ENCODE measurements at places on chromosomes 1 and 21.
A peak's percentile ranks its signal among the peaks of the same experiment; 100 is the strongest.

DNA sequence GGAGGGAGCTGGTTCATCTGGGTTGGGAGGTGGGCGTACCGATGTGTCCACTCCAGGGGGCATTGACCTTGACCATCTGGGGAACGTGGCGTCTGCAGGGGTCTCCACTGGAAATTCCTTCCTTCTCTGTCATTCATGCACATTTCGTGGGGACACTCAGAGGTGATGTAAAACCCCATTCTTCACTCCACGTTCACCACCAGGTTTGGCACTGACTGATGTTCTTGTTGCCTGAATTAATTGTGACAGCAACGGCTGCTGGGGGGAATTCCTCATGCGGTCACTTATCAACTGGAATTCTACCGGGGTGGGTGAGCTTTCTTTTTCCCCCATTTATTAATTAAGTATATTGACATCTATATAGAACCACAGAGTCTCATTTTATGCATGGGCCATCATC is 18.1 kb upstream of the POFUT2 start:
- DNase-seq, result no peak

DNA sequence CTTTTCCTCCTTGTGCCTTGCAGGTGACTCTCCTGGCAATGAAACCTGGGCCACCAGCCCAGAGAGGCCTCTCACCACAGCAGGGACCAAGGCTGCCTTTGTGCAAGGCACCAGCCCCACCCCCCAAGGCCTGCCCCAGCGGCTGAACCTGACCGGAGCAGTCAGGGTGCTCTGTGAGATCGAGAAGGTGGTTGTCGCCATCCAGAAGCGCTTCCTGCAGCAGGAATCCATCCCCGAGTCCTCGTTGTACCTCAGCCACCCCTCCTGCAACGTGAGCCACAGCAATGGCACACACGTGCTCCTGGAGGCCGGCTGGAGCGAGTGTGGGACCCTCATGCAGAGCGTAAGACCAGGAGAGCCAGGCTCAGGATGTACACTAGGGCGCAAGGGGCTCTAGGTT is 51.7 kb downstream of the UMODL1 start:
- peak; percentile 67 for DNase-seq

GRCh38 chr1:84726593-84727499 is 36.6 kb upstream of the SSX2IP start:
- DNase-seq, result no peak

DNA sequence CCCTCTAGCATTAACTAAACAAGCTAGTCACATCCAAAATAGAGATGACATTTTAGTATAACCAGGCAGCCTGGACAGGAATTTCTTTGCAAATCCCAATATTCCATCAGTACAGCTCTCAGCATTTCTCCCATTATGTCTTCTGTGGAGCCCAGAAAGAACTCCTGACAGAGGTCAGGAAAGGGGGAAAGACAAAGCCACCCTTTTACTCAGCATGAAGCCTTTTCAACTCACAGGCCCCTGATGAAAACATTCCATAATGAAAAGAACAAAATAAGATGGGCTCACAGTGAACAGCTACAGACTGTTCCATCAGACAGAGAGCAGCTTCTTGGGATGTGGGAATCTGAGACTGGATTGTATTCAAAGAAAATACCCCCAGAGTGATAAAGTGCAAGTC is 80.6 kb downstream of the TEX35 start:
- no peak for DNase-seq

GRCh38 chr1:90387805-90388204 is 329.3 kb downstream of the BARHL2 start:
- DNase-seq, result no peak

DNA sequence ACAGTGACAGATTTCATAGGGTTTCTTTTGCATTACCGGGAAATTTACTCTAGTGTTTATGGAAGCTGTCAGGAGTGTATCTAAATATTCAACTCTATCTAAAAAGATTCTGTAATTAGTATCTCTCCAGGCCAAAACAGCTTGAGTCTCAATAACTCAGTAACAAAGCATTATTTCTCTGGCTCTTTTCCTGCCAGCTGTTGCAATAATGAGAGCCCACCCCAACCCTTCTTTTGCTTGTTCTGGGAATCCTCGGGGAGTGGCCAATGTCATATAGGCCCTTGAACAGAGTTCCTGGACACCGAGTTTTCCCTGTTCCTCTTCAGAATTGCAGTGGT is 120.1 kb upstream of the SGIP1 start:
- no peak for DNase-seq

- DNase-seq, result no peak
Measured at GRCh38 chr1:49356594-49356993, 579.9 kb upstream of the BEND5 start.

DNA sequence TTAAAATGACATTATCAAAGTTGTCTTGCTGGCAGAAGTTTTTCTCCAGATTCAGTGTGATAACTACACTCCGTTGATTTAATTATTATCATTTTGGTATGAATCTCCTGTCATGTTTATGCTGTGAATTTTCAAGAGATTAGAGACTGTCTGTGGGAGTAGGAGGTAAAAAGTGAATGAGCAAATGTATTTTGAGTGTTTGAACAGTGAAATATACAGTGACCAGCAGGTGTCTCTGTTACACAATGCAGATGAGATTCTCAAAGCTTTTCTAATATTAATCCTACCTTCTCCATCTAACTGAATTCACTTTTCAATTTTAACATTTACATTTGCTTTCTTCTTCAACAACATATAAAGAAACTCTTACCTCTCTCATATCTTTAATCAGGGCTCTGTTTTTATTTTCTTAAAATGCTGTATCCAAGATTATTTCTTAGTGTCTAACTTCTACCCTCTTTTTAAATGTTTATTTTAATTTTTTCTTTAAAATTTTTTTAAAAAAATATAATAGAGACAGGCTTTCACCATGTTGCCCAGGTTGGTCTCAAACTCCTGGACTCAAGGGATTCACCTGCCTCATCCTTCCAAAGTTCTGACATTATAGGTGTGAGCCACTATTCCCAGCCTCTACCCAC is 20.9 kb upstream of the HSPA13 start:
- peak; percentile 26 for DNase-seq

- no peak for DNase-seq
Measured at GRCh38 chr1:2777424-2778219, 23.9 kb downstream of the TTC34 start.

GRCh38 chr1:95340061-95340460 is 106.1 kb downstream of the RWDD3 start:
- no peak for DNase-seq

GRCh38 chr1:154753426-154753825 is 116.7 kb downstream of the KCNN3 start:
- DNase-seq, result no peak

- DNase-seq, result no peak
Measured at GRCh38 chr21:35868005-35868868, 192.1 kb downstream of the SETD4 start.

- no peak for DNase-seq
Measured at GRCh38 chr1:57590978-57591377, 167.1 kb upstream of the DAB1 start.

DNA sequence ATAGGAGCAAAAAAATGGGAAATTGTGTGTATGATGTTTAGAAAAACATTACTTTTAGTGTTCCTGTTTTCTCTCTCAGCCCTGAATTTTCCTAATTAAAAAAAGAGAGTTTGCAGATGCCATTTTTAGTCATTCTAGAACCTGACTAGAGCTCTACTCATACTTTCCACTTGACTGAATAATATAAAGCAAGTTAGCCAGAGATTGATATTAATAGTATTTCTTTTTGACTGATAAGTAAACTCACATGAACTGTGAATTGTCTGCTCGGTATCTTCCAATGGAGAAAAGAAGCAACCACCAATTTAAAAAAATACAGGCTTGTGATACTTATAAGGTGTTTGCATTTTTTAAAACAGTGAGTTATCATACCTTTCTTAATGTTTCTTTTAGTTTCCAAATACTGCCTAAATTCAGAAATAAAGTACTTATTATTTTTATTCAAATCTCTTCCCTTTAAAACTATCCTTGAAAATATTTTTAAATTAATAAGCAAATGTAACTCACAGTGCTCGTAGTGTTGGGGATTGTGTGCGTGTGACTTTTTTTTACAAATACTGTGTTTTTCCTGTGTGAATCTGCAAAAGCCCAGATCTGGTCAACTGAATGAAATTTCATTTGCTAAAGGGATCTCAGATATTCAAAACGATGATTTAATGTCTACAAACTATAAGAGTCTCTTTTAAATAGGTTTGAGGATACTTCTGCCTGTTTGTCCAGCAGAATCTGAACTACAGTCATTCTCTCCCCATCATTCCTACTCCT is 9.8 kb downstream of the RAP1A start:
- no peak for DNase-seq

- DNase-seq, result no peak
Measured at GRCh38 chr1:153361480-153362109, 3.9 kb downstream of the S100A9 start.

- DNase-seq, result no peak
Measured at GRCh38 chr1:34237151-34237815, 60.6 kb downstream of the C1orf94 start.

GRCh38 chr1:10961300-10961833 is 51.1 kb upstream of the TARDBP start:
- no peak for DNase-seq

DNA sequence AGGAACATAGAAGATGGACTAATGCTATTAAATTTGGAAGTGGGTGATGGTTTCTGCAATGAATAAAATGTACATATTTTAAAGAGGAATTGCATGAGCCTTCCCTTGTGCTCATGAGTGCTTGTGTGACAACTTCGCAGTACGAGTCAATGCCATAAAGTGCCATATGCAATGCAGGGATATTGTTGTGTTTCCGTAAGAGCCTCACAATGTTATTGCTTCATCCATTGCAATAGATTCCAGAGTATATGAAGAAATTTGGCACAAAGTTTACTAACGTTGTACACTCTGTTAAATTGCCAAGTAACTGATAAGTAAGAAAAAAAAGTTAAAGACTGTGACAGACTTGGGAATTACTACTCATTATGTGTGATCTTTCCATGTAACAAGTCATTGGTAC is 22.3 kb downstream of the BTG3 start:
- no peak for DNase-seq

DNA sequence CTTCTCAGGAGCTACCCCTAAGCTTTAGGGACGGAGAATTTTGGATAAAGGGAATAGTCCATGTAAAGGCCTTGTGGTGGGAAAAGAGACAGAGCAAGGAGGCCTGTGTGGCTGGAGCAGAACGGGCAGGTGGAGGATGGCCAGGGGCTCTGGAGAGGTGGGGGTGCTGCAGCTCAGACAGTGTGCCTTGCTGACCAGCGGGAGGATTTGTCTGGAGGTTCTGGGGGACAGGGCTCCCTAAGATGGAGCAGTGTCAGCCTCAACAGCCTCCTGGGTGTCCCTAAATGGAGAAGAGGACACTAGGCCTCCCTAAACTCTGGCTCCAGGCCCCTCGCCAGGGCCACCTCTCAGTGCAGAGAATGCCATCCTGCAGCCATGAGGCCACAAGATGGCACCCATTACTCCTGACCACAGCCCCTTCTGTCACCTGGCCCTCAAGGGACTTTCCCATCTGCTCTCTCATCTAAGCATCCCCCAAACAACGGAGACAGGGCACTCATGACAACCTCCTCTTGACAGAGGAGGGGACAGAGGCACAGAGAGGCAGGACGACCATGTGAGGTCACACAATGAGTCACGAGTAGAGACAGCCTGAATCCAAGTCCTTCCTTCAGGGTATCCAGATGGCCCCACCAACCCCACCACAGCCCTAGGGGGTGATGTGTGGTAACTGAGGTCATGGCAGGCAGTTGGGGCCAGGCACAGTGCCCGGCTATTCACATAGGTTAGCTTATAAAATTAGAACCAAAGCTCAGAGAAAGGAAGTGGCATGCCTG is 94.7 kb downstream of the DMRTB1 start:
- no peak for DNase-seq

- no peak for DNase-seq
Measured at GRCh38 chr1:69985376-69985775, 220.0 kb downstream of the LRRC40 start.

DNA sequence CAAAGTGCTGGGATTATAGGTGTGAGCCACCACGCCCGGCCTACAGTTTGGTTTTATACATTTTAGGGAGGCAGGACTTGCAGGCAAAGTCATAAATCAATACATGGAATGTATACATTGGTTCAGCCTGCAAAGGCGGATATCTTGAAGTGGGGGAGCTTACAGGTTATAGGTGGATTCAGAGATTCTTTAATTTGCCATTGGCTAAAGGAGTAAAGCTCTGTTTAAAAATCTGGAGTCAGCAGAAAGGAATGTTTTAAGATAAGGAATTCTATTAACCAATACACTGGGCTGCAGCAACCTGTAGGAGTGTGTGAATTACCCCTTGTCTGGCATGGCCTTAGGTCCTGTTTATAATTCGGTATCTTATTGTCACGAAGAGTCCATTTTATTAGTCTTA is 57.6 kb downstream of the OPTC start:
- DNase-seq, result no peak

DNA sequence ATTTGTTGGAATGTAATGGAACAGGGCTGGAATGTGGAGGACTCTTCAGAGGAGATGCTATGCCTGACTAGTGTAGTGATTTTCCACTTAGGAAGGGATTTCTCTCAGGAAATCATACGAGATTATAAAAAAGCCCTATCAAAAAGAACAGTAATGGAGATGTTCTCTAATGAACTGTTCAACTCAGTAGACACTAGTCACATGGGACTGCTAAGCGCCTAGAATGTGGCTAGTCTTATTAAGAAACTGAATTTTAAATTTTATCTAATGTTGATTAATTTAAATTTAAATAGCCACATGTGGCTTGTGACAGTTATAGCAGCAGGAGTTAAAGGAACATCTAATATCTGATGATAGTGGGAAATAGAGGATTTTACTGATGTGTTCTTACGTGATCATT is 94.0 kb downstream of the SLC35F3 start:
- DNase-seq, result no peak

DNA sequence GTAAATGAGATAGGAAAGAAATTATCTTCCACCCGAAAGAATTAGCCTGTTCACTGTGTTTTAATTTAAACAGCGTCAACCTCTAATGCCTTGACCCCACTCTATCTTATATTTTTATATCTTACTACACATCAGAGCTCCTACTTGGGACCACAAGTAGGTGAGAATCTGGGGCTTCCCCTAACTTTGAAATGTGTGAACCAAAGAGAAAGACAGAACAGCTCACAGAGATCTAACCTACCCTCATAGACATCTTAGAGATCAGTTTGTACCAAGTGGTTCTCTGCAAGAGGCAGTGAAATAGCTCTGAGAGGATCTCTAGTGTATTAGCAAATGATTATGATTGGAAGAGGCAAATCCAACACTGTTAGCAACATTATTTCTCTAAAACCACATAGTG is 31.0 kb upstream of the IFI16 start:
- no peak for DNase-seq

DNA sequence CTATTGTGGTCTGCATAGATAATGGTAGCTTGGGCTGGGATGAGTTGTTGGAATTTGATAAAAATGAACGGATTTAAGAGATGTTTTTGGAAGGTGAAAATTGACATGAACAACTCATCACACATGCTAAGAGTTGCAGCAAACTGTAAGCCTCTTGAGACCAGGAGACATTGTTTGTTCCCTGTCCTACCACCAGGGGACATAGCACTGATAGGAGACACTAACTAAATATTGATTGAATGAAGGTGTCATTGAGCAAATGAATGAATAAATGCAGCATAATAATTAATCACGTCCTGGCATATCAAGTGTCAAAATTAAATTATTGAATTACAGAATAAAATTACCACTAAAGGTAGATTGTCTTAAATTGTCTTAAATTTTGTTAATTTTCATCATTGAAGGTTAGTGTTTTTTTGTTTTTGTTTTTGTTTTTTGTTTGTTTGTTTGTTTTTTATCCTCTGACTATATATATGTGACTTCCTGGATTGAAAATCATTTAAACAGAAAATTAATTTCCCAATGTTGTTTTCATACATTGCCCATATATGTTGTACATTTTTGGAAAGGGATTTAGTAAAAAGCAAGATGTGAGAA is 285.3 kb upstream of the C1orf105 start:
- peak; percentile 3 for DNase-seq
